ENCODE measurements at places on chromosomes 7 and 10.

GRCh38 chr10:93593254-93593653 is 7.8 kb downstream of the RBP4 start:
- H3K27ac ChIP-seq, result no peak overlapping the region
- no peaks in the 10 kb centered on the region for H3K36me3 ChIP-seq
- H3K4me1 ChIP-seq, result no peaks in the 10 kb centered on the region
- H3K27me3 ChIP-seq, result no peaks in the 10 kb centered on the region
- H3K4me3 ChIP-seq, result no peak overlapping the region
- no peak for DNase-seq

GRCh38 chr10:46555713-46556514 is 544 bp downstream of the GPRIN2 start:
- no peak overlapping the region for H3K27ac ChIP-seq
- H3K36me3 ChIP-seq, result no peaks in the 10 kb centered on the region
- H3K4me1 ChIP-seq, result no peaks in the 10 kb centered on the region
- peak overlapping the region; percentile 74 for H3K4me3 ChIP-seq
- no peak for DNase-seq

DNA sequence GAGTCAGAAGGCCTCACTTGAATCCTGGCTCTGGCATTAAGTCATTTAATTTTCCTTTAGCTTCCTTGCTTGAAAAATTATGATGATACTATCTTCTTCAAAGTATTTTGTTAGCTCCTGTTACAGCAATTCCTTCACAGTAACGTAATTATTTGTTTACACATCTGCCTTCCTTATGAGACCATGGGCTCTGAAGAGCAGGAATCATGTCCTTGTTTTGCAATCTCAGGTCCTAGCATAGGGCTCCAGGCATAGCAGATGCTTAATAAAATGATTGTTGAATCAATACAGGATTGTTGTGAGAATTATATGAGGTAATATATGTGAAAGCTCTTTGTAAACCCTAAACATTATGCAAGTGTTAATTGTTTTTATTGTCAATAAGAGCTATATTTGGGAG is 25.5 kb downstream of the KLHDC10 start:
- H3K27me3 ChIP-seq, result no peaks in the 10 kb centered on the region
- no peak overlapping the region for H3K4me3 ChIP-seq
- no peak for DNase-seq
- H3K4me1 ChIP-seq, result no peaks in the 10 kb centered on the region
- H3K27ac ChIP-seq, result no peak overlapping the region
- H3K36me3 ChIP-seq, result peaks cover 2% of the 10 kb centered on the region

DNA sequence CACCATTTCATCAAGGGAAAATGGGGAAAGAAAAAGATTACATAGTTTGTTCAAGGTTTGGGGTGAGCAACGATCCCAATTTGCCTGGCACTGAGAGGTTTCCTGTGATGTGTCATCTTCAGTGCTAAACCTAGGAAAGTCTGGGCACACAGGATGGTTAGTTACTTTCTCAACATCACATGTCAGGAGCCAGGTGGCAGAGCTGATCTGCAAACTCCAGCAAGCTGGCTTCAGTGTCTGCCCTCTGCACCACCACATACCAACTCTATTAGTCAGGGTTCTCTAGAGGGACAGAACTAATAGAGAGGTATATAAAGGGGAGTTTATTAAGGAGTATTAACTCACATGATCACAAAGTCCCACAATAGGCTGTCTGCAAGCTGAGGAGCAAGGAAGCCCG is 11.3 kb downstream of the ADAM12 start:
- no peak for DNase-seq
